ENCODE measurements at places on chromosomes 3 and 15.

DNA sequence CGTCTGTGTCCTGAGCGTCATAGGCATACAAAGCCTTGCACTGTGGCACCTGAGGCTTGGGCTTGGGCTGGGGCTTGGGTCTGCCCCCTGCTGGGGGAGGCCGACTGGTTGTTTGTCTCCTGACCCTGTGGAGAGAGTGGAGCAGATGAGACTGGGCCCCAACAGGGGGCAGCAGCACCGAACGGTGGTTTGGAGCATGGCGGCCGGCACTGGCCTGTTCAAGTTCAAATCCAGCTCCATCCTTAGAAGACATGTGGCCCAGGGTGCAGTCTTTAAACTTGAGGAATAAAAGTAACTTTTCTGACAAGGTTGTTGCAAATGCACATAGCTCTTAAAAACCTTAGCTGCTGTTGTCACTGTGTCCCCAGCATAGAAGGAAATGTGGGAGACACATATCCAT, 33.3 kb downstream of the CCNB2 start:
- DNase-seq = peak; percentile 35

DNA sequence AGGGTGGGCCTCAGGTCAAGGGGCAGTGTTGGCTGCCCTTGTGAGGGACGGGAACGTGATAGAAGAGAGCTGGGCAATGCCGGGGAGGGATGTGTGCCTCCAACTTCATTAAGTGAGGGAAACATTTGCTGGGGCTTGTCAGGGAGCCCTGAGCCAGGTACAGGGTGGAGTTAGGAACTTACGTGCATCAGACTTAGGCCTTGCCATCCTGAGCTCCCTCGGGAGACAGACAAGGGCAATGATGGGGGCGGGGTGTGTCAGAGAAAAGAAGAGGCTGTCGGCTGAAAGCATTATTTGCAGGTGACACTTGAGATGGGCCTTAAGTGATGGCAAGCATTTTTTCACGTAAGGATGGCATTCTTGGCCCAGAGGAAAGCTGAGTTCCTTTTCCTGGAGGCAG, 1.6 kb downstream of the FAM131A start:
- DNase-seq = no peak

DNA sequence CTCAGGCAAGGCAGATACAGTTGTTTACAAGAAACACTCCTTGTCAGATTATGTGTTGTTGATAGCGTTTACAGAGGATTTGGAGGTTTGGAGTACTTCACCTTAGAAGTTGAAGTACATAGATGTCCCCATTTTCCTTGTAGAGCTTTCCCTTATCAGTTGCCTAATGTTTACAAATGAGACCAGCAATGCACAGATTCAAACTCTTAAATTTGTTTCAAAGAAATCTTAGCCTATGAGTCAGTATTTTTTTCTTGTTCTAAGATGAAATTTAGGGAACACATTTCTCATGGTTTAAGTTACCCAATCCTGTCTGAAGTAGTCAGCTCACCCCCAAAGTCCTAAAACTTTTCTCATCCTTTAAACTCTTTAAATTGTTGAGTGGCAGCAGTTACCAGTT, 6.3 kb upstream of the EIF5A2 start:
- no peak for DNase-seq

GRCh38 chr15:87212041-87212440, 1044.5 kb downstream of the NTRK3 start:
- DNase-seq = no peak

DNA sequence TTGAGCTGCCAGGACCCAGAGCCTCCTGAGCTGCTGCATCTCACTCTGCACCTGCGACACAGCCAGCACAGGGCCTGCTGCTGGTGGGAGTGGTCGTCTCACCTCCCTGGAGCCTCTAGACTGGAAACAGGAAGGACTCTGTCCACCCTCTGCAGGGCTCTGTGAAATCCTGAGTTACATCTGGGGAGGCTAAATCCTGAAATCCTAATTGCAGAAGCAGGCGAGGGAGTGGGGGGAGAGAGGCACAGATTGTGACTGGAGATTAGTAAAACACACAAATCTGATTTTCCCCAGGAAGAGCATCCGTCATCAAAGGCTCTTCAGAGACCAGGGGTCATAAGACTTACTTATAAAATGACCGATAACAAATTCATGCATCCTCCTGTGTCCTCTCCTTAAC, 31.6 kb upstream of the GABRG3 start:
- no peak for DNase-seq

GRCh38 chr3:160698599-160699195, 21.7 kb downstream of the ARL14 start:
- no peak for DNase-seq

GRCh38 chr15:31574766-31575165, 248.1 kb downstream of the KLF13 start:
- no peak for DNase-seq

DNA sequence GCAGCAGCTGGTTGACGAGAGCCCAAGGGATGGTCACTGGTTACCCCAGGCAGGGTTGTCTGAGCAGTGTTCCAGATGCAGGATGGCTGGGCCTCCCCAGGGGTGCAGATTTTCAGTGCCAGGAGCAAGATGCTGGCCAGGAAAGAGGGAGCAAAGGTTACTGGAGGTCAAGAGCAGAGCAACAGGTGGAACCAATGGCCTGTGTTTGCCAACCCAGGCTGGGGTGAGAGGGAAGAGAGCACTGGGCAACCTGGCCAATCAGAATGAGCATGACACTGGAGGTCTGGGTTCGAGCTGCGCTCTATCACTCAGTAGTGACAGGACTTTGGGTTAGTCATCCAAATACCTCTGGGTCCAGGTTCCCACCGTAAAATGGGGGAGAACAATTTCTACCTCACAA, 90.6 kb upstream of the TLE3 start:
- no peak for DNase-seq

DNA sequence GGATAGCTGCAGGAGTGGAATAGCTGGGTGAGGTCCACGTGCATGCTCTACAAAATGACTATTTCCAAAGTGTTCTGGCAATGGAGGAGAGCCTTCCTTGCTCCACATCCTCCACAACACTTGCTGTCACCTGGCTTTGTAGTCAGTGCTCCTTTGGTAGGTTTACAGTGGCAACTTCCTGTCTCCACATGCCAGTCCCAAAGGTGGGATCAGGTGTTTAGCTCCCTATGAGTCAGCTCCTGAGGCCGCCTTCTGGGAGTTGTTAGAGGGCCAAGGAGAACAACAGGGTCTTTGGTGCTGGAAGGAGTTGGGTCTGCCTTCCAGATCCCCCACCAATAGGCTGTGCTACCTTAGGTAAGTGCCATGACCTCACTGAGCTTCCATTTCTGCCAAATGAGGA, 15.3 kb upstream of the LIMD1 start:
- DNase-seq = no peak
